ENCODE measurements at places on chromosomes 1 and 21. TPM values are rescaled to one million over a fixed set of nuclear protein-coding genes. Genes with fewer than 3 reads are reported as not detected.

ORC1 gene
- total RNA-seq: 2.1 TPM

SLC44A5 gene
- 4.2 TPM for total RNA-seq

BTG2 gene
- 65.7 TPM for total RNA-seq

SLC45A1 gene
- 0.55 TPM for total RNA-seq

FMO5 gene
- 25.2 TPM for total RNA-seq

TCEA3 gene
- total RNA-seq: 200 TPM

KRTAP13-2 gene
- total RNA-seq: 0.47 TPM
